ENCODE measurements at places on chromosomes 16 and 17.

DNA sequence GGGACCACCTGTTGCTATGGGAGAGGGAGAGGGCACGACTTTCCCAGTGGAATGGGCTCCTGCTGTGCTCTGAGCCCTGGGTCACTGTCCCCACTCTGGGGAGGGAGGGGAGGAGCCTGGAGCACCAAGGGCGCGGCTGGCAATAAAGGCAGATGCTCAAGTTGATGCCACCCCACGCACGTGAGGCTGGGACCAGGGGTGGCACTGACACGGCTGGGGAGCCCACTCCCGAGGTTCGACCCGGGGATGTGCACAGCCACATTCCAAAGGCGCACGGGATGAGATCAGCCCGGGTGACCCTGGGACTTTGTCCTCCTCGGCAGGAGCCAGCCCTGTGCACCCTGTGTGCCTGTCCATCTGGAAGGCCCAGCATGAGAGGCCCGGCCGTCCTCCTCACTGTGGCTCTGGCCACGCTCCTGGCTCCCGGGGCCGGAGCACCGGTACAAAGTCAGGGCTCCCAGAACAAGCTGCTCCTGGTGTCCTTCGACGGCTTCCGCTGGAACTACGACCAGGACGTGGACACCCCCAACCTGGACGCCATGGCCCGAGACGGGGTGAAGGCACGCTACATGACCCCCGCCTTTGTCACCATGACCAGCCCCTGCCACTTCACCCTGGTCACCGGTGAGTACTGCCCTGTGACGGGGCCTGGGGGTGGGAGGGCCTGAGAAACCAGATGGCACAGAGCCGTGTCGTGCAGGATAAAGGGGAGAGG is at the start of gene ENPP7:
Gene ENPP7, plus strand, starts transcription at position 175 of the 715 bp plus-strand sequence. Its CDS starts 197 bp downstream, at position 372.
- DNase-seq: no peak

GRCh38 chr17:82101767-82102679 is 4.0 kb upstream of the FASN start:
- DNase-seq: no peak

- DNase-seq: no peak
Measured at GRCh38 chr16:57251352-57251751, 6.3 kb downstream of the ARL2BP start.

DNA sequence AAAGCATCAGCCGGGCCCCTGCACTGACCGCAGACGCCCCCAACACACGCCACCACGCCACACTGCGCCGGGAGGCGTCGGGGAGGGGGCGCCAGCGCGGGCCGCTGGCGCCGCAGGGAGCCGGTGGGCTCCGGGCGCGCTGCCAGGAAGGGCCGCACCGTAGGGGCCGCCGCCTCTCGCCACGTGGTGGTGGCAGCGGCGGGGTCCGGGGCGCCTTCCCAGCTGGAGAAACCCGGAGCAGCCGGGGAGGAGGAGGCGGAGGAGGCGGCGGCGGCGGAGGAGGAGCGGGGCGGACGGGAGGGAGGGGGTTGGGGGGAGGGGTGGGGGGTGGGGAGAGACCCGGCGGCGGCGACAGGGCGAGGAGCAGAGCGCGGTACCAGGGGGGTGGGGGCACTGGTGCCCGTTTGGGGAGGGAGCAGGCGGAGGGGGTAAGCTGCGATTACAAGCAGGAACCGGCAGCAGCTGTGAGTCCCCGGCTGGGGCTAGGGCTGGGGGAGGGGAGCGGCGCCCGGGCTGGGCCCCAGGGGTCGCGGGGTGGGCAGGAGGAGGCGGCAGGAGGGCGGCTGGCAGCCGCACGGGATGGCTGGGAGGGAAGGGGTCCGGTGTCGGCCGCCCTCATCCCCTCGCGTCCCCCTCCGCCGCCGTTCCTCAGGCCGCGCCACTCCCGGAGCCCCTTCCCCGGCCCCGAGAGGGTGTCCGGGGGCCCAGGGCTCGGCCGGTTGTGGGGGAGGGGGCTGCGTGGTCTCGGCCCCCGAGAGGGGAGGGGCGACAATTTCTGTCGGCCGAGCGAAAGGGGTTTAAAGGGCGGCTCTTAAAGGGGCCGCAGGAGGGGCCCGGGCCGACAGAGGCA is at the start of gene TBKBP1:
Gene TBKBP1, plus strand, starts transcription at position 431 of the 850 bp plus-strand sequence. CDS start 1,952 bp downstream, outside the sequence.
- peak; percentile 93 for DNase-seq

DNA sequence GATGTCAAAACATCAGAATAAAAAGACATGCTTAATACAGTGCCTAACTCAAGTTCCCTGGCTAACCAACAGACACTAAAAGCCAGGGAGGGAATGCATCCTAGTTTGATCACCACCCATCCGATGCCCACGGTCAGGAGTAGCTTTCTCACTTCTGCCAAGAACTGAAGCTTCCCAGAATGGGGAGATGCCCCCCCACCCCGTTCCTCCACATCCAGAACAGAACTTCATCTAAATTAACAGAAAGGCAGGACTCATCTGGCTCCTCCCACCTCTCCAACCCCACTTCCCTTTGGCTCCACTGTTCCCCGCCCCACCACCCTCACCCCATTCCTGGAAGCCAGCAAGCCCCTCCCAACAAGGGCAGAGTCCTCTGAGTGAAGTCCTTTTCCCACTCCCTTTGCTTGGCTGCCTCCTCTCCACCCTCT is 33.7 kb downstream of the GDE1 start:
- DNase-seq: no peak

DNA sequence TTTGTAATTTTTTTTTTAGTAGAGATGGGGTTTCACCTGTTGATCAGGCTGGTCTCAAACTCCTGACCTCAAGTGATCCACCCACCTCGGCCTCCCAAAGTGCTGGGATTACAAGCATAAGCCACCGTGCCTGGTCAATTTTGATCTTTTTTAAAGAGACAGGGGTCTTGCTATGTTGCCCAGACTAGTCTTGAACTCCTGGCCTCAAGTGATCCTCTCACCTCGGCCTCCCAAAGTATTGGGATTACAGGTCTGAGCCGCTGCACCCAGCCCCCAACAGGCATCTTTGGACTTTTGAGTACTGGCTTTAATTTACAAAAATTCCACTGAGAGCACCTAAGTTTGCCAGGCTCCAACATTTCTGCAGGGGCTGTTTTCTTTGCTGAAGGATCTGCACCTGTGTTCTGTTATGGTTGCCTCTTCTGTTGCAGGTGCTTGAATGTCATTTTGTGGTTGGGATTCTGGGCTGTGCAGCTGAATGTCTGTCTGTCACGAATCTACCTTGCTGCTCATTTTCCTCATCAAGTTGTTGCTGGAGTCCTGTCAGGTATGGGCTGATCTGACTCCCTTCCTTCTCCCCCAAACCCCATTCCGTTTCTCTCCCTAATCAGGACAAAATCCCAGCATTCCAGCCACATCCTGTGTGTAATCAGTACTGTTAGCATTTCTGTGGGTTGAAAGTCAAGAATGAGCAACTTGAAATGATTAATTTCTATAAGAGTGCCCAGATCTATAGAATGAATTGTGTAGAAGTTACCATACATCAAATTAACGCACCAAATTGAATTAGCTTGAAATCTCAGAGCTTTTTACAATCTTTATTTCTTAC is 8.5 kb downstream of the G6PC1 start:
- DNase-seq: no peak

Data from ecto neural progenitor cell (in vitro differentiated cells).